ENCODE measurements at places on chromosomes 13 and 19.

DNA sequence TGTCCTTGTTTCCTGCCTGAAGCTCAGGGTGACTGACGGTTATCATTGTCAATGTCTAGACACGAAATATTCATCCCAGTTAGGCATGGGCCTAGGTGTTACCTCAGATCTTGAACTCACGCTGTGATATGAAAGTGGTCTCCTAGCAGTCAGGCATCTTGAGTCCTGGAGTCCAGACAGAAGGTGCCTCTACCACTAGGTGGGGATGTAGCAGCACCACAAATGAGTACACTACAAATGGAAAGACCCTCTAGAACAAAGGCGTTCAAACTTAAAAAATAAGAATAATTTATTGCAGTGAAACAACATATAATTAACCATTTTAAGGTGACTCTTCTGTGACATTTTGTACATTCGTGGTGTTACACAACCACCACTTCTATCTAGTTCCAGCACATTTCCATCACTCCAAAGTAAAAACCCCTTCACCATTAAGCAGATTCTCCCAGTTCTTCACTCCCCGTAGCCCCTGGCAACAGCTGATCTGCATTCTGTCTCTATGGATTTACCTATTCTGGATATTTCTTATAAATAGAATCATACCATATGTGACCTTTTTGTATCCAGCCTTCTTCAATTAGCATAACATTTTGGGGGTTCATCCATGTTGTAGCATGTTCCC is 11.9 kb upstream of the FRY start:
- no peak for DNase-seq

GRCh38 chr13:50128428-50128931 is 113.2 kb downstream of the KCNRG start:
- no peak for DNase-seq

DNA sequence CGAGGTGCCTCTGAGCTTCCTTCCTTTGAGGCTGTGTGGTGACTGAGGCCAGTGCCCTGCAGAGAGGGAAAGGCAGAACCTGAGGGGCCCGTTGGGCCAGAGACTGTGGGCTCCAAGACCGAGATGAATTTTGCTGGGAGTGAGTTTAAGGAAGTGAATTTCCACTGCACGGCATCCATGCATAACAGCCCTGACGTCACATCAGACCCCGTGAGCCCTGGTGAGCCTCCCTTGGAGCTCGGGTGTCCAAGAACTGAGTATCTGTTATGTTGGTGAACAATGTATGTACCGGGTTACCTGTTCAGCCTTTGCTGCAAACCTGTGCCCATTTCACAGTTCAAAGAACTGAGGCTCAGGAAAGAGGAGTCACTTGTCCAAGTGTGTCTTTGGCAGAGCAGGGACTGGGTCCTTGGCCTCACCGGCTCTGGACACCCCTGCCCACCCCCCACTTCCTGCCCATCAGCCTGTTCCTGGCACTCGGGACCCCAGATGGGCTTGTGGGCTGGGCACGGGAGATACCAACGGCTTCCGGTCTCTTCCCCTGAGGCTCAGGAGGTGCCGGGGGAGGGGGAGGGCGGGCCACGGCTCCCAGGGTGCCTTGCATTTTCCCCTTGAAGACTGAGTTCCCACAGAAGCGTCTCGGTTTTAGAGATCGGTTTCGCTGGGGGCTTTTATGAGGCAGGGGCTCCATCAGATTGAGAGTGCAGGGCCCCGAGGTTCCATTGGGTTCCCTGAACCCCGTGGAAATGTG is 33.7 kb downstream of the NFILZ start:
- no peak for DNase-seq

DNA sequence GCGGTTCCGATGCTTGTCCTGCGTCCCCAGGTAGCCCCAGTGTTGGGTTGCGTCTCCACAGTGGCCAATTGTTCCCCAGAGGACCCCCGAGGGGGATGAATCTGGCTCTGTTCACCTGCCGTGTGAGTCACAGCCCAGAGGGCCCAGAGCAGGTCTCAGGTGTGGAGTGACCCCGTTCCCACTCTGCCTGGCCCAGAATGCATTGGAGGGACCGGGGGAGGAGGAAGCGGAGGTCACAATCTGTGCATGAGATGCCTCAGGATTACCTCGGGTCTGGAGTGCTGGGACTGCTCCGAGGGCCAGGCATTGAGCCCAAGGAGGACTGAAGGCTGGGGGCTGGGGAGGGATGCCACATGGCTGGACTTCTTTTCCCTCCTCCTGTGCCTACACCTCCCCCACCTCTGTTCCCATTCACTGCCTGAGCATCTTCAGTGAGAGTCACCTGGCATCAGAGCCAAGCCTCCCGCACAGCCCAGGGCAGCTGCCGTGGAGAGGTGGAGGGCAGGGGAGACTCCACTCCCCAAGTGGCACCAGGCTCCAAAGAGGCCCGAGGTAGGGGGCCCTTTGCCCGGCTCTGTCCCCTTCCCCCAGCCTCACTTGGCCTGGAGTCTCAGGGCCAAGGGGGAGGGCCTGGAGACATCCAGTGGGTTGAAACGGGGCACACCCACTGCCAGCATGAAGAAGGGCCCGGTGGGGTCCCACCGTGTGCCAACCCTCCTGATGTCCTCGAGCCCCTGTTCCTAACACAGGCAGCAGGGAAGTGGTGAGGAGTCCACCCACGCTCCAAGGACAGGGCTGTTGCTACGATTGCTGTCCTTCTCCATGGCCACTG is 81.1 kb downstream of the CHST8 start:
- no peak for DNase-seq

DNA sequence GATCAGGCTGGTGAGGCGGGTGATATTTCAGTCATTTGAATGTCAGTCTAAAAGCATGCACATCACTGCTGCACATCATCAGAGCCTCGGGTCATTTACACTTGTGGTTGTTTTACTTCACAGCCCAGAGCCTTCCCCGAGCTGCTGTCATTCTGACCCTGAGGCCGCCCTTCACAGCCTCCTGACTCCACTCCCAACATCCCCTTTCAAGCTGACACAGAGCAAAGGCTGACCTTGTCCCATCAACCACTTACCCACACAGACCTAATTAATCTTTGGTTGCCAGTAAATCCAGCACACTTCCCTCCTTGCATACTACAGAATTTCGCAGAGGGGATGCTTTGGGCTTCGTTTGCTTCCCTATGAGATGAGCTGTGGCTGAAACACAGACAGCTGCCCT is 528.1 kb downstream of the DIAPH3 start:
- DNase-seq = no peak

- DNase-seq = no peak
These were observed 2.8 kb downstream of the ZNF667 start for GRCh38 chr19:56474308-56474707.

- no peak for DNase-seq
These were observed 33.6 kb upstream of the HMGB1 start for GRCh38 chr13:30499338-30499737.

All from NCI-H2107 (cell line).